ENCODE measurements at places on chromosomes 5 and 9.

- peak; percentile 18 for DNase-seq
Observed at GRCh38 chr9:110058304-110058953, 149.5 kb downstream of the C9orf152 start.

DNA sequence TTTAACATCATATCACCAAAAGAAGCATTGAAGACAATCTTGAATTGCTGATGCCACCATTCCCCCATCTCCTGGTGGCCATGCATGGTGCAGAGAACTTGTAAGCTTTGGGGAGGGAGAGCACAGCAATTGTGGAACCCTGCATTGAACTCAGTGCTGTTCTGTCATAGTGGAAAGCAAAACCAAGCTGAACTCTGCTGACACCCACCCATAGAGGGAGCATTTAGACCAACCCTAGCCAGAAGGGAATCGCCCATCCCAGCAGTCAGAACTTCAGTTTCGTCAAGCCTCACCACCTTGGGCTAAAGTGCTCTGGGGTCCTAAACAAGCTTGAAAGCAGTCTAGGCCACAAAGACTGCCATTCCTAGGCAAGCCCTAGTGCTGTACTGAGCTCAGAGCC lies 37.4 kb upstream of the RUSC2 start:
- DNase-seq: no peak

GRCh38 chr5:39062104-39062503 lies 12.1 kb downstream of the RICTOR start:
- DNase-seq: no peak

GRCh38 chr5:146027751-146028150 lies 77.6 kb downstream of the PLAC8L1 start:
- no peak for DNase-seq

DNA sequence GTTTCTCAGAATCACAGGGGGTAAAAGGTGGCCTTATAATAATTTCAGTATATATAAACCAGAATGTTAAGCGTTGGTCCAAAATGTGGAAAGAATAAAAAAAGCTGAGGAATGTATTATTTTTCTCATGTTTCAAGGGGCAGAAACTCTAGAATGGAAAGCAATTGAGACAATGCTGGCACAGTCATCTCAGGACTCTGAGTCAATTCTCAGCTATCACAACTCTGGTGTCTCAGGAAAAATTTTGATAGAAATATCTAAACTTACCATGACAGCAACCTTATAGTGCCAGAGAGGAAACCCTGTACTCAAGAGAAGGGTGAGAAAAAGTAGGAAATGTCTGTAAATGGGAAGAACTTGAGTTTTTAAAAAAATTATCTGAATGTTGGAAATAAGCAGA lies 1189.4 kb upstream of the NUDT12 start:
- no peak for DNase-seq

DNA sequence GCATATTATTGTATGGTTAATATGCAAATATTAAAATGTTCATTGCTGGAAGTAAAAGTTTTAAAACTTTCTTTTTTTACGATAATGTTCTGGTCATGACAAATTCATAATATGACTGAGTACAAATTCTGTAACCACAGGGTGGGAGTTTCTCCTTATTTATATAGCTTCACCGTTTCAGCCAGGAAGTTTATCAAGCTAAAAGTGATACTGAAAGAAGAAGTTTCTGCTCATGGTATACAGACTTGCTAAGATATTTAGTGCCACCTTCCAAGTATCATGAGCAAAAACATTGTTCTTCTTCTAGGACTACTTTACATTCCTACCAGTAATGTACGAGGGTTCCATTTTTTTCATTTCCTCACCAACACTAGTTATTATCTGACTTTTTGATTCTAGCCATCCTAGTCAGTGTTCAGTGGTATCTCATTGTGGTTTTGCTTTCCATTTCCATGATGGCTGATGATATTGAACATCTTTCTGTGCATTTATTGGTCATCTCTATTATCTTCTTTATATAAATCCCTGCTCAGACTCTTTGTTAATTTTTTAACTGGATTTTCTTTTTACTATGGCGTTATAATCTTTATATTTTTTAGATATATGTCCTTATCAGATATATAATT lies 94.2 kb upstream of the PRRC1 start:
- no peak for DNase-seq

- no peak for DNase-seq
Observed at GRCh38 chr5:95723632-95724369, 7.3 kb upstream of the RHOBTB3 start.

DNA sequence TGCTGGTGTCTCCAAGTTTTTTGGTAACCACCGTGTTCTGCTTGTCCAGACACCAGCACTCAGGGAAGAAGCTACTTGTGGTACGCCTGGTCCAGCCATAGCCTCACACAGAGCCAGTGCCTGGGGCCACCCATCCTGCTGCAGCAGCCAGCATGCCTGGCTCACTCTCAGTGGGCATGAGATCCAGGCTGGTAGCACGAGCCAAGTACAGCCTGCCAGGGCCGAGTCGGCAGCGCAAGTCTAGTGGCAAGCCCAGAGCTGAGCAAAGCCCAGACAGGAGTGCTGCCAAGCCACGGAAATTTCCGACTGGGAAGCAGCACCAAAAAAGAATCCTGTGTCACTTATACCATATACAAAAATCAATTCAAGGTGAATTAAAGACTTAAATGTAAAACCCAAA lies 36.3 kb upstream of the FBXL17 start:
- DNase-seq: no peak

GRCh38 chr5:28110781-28111180 lies 1072.4 kb upstream of the CDH9 start:
- DNase-seq: no peak

DNA sequence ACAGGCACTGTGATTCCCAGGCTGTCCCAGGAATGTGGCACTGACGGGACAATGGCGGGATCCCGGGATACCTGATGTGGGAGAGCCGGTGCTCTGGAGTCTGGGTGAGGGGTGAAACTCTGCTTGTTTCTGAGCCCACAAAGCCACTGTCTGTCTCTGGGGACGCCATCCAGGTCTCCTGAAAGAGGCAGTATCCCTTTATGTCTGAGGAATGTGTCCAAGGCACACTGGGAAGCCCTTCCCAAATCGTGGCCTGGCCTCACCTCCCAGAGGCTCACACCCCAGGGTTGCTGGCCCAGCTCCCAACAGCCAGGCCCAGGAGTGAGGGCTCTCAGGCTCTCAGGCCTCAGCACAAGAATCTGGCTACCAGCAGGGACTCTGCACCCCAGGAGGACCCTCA lies 27.1 kb downstream of the ORM2 start:
- DNase-seq: no peak

DNA sequence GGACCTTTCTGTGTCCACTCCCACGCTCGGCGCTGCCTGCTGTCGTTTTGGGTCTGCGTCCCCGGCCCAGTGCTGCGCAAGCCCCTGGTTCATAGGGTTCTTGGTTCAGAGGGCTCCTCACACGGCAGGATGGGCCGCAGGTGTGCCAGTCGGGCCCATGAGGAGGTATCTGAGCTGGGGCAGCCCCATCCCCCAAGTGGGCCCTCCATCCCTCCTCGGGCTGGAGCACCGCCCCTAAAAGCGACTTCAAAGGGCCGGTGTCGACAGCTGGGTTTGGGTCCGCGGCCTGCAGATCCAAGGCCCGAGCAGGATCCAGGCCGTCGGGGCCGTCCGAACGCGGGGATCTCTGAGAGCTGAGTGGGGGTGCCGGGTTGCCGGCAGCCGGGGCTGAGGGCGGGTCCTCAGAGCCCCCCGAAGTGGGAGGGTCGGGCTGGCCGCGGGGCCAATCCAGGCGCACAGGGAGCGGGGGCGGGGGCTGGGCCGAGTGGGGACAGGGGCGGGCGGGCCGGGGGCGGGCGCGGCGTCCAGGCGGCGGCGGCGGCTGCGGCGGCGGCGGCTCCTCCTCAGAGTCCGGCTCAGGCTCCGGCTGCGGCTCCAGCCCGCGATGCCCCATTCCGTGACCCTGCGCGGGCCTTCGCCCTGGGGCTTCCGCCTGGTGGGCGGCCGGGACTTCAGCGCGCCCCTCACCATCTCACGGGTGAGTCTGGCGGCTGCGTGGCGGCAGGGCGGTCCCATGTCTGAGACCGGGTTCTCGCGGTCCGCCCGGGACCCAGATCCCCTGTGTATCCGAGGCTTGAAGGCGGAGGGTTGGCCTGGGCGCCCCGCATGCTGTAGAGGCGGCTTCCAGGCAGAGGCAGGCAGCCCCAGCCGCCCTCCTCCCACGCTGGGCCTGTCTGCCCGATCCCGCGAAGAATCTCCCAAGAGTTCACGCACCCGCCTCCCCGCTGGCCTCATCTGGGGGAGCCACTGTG lies at the start of gene PDLIM4:
Gene PDLIM4 (plus strand): TSS at position 566 of the 971 bp plus-strand sequence. CDS start 39 bp downstream, at position 605.
- DNase-seq: no peak

DNA sequence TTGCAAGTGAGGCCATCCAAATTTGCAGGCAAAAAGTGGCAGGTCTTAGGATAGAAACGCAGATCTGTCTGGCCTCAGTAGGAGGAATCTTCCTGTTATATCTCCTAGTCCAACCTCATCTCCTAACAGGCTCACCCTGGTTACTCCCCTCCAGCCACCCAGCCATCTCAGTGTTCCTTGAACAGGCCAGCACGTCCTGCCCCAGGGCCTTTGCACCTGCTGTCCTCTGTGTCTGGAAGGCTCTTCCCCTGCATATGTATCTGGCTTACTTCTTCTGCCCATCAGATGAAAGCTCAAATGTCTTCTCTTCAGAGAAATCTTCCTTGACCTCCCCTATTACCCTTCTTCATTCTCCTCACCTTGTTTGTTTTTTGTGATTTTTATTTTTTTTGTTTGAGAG lies 107.3 kb upstream of the ALDH1B1 start:
- DNase-seq: no peak

DNA sequence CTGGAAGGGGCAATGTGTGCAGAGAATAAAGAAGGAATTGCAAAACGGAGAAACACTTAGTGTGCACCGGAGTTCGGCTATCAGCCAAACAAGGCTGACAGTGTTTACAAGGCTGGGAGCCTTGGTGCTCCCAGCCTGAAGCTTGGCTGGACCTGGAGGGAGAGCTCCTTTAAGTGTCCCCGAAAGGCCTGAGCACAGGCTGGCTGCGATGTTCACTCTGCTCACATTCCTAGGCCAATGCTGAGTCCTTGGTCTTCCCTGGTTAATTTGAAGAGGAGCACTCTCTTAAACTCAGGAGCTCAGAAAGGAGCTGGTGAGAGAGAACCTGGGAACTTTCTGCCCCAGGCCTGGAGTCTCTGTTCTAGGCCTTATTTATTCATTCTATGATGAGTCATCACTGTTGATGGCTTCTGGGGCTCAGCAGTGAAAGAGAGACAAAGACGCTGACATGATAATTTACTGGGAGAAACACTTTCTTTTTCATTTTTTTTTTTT lies 88.6 kb upstream of the MYO10 start:
- DNase-seq: no peak

- no peak for DNase-seq
Observed at GRCh38 chr9:118686959-118687358, 682.3 kb downstream of the BRINP1 start.

- DNase-seq: no peak
Observed at GRCh38 chr5:71839096-71839884, 120.2 kb downstream of the CARTPT start.

GRCh38 chr9:14687042-14687719 lies 6.1 kb downstream of the ZDHHC21 start:
- no peak for DNase-seq

- DNase-seq: no peak
Observed at GRCh38 chr5:160260881-160261815, 31.8 kb downstream of the FABP6 start.

DNA sequence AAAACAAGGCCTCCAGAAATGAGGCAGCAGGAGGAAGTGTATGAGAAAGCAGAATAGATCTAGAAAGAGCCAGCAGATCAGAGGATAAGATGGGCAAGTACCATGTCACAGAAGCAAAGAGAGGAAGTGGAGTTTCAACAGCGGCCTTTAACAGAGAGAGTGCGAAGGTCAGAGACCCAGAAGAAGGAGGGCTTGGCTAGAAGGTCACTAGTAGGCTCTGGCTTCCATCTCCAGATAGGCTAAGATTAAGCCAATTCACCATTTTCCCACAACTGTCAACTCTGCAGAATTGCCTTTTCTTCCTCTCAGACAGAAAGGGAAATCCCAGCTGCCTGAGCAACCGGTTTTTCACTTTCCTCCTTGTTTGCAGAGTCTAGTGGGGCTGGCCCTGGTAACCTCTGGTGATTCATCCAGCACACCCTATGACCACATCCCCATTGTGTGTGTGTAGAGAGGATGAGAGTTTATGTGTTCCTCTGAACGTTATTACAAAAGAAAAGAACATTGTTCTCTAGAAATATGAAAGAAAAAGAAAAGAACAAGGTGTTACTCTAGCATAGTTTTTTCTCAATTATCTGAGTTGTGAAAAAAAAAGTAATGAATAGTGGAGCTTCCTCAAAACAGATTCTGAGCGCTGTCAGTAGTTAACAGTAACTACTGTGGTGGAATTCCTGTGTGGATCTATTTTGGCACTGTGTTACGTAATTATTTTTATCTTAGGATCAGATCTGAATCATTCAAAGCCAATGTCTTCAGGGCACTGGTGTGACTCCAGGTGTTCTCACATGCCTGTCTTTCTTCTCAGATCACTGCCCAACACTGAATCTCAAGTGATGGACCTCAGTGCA lies 220.4 kb downstream of the ARRDC3 start:
- DNase-seq: peak; percentile 4
